Dermis blood vessel endothelial cell (primary cell): ENCODE measurements at places on chromosomes 16 and 17. TPM values are rescaled to one million over a fixed set of nuclear protein-coding genes. Genes with fewer than 3 reads are reported as not detected.
A peak's percentile ranks its signal among the peaks of the same experiment; 100 is the strongest.

PLD6 gene
- 1.4 and 2.0 TPM in 2 replicates for total RNA-seq

GRCh38 chr17:76071531-76072147 is 678 bp downstream of the SRP68 start:
- no peak for DNase-seq

GRCh38 chr16:4160658-4161430 is 44.6 kb upstream of the ADCY9 start:
- peak; percentile 49 for DNase-seq

- DNase-seq: no peak
Measured at GRCh38 chr16:1152123-1152638, 725 bp upstream of the CACNA1H start.

DNA sequence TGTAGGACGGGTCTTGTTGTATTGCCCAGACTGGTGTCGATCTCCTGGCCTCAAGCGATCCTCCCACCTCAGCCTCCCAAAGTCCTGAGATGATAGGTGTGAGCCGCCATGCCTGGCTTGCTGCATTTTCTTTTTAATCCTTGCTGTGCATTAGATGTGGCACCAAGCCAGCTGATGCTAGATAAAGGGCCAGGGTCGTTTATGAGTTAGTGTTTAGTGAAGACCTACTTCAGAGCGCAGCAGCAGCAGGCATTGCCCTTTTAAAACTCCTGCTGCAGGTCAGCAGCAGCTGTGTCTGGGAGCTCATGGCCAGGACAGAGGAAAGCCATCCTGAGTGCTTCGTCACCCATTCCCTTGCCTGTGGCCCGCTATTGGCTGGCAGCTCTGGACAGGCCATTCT is 237.3 kb downstream of the CCDC182 start:
- DNase-seq: no peak

GRCh38 chr17:55437159-55437605 is 15.5 kb upstream of the MMD start:
- no peak for DNase-seq

- no peak for DNase-seq
Measured at GRCh38 chr16:55810451-55810961, 22.4 kb downstream of the CES1 start.
